ENCODE measurements at places on chromosomes 2 and 18. TPM values are rescaled to one million over a fixed set of nuclear protein-coding genes. Genes with fewer than 3 reads are reported as not detected.
A peak's percentile ranks its signal among the peaks of the same experiment; 100 is the strongest.

DNA sequence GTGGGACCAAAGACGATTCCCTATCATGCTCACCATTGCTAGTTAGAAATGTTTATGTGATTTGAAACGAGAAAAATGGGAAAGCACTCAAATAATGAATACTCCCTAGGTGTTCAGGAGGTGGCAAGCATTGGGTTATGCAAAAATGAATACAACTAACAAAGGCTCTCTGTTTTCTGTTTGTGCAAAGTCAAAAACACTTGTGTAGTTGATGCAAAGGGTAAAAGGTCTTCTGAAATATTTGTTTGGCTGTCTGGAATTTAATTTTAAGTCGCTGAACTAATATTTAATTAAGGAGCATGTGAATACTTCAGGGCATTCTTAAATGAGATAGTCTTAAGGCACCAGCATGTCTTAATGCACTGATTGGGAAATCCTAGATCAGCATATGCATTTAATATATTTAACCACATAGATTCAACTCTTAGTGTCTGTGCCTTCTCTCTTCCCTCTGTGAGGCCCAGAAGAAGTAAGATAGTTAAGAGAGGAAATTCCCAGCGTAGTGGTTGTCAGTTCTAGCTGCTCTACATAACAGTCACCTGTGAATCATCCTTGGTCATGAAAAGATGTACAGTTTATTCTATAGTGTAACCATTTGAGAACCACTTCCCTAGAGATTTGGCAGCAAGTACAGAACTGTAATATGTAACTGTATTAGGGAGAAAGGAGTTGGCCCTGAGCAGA is 111.9 kb downstream of the EPC2 start:
- no peak overlapping the region for H3K27ac ChIP-seq
- H3K4me3 ChIP-seq = no peak overlapping the region
- H3K4me1 ChIP-seq = no peaks in the 10 kb centered on the region
- no peak for DNase-seq

DNA sequence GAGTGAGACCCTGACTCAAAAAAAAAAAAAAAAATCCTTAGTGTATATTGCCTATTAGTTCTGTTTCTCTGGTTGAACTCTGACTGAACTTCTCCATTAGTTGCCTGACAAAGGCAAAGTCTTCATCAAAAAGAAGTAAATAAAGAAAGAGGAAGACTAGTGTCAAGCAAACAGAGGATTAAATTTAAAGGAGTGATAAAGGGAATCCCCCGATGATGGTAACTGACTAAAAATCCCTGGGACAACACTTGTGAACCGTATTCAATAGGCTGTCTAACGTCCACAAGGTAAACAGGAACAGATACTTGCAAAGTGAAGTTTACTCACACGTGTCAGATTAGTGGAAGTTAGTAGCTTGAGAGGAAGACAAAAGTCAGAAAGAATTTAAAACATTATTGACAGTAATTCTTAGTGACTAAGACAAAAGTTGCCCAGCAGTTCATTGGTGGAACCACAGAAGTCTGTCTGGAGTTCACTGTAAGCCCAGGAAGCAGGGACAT is 26.2 kb upstream of the SPOPL start:
- no peak overlapping the region for H3K4me3 ChIP-seq
- H3K4me1 ChIP-seq = peaks cover 9% of the 10 kb centered on the region
- DNase-seq = no peak
- no peaks in the 10 kb centered on the region for H3K27me3 ChIP-seq

- no peaks in the 10 kb centered on the region for H3K36me3 ChIP-seq
- no peak overlapping the region for H3K4me3 ChIP-seq
- no peaks in the 10 kb centered on the region for H3K27me3 ChIP-seq
- H3K27ac ChIP-seq = no peak overlapping the region
Measured at GRCh38 chr2:145623136-145623535, 1103.2 kb upstream of the ZEB2 start.

AGPS gene
- total RNA-seq = 52.1 TPM

GRHL1 gene
- 37.4 TPM for total RNA-seq

GRCh38 chr2:199862788-199863187 is 11.8 kb upstream of the FTCDNL1 start:
- no peaks in the 10 kb centered on the region for H3K36me3 ChIP-seq
- no peak for DNase-seq
- H3K4me3 ChIP-seq = no peak overlapping the region

- no peaks in the 10 kb centered on the region for H3K4me1 ChIP-seq
- H3K27me3 ChIP-seq = peaks cover 16% of the 10 kb centered on the region
- no peak overlapping the region for H3K4me3 ChIP-seq
Measured at GRCh38 chr2:84495539-84496146, 20.7 kb upstream of the DNAH6 start.

MGAT4A gene
- 60.0 TPM for total RNA-seq

IL1B gene
- total RNA-seq = 0.76 TPM

DNA sequence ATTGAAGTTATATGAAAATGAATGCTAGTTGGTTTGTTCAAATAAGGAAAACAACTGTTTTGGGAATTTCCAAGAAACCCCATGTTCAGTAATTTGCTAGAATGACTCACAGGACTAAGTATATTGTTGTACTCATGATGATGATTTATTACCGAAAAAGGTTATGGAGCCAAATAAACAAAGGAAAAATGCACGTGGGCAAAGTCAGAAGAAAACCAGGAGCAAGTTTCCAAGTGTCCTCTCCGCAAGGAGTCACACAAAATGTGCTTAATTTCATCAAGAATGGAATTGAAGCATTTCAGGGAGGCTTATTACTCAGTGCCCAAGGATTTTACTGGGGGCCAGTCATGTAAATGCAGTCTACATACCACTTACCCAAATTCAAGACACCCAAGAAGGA is 1652.4 kb upstream of the TMEFF2 start:
- H3K4me3 ChIP-seq = no peak overlapping the region
- H3K27ac ChIP-seq = no peak overlapping the region
- H3K36me3 ChIP-seq = no peaks in the 10 kb centered on the region
- H3K27me3 ChIP-seq = no peaks in the 10 kb centered on the region

GRCh38 chr2:203599509-203599908 is 64.4 kb upstream of the RAPH1 start:
- no peaks in the 10 kb centered on the region for H3K27me3 ChIP-seq
- DNase-seq = no peak
- H3K27ac ChIP-seq = no peak overlapping the region
- no peaks in the 10 kb centered on the region for H3K36me3 ChIP-seq
- peaks cover 21% of the 10 kb centered on the region for H3K4me1 ChIP-seq

- peak overlapping the region; percentile 59 for H3K27ac ChIP-seq
- peaks cover 84% of the 10 kb centered on the region for H3K27me3 ChIP-seq
- H3K36me3 ChIP-seq = peaks cover 3% of the 10 kb centered on the region
- H3K4me1 ChIP-seq = peaks cover 28% of the 10 kb centered on the region
Measured at GRCh38 chr2:104854498-104855220, 744 bp downstream of the POU3F3 start.

DNA sequence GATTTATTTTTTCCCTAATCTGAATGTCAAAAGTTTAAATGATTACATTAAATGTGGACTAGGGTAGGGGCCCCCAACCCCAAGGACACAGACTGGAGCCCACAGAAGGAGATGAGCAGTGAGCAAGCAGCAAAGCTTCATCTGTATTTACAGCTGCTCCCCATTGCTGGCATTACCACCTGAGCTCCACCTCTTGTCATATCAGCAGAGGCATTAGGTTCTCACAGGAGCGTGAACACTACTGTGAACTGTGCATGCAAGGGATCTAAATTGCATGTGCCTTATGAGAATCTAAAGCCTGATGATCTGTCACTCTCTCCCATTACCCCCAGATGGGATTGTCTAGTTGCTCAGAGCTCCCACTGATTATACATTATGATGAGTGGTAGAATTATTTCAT is 3.8 kb downstream of the MOB1A start:
- no peak overlapping the region for H3K27ac ChIP-seq
- H3K27me3 ChIP-seq = no peaks in the 10 kb centered on the region
- H3K36me3 ChIP-seq = peaks cover 28% of the 10 kb centered on the region
- no peak for DNase-seq

GRCh38 chr18:22034276-22034675 is 135.1 kb upstream of the GATA6 start:
- DNase-seq = no peak
- H3K4me1 ChIP-seq = peaks cover 10% of the 10 kb centered on the region
- H3K36me3 ChIP-seq = no peaks in the 10 kb centered on the region
- H3K4me3 ChIP-seq = no peak overlapping the region
- no peak overlapping the region for H3K27ac ChIP-seq
- no peaks in the 10 kb centered on the region for H3K27me3 ChIP-seq

- H3K4me3 ChIP-seq = no peak overlapping the region
- H3K27me3 ChIP-seq = peaks cover 2% of the 10 kb centered on the region
- H3K27ac ChIP-seq = no peak overlapping the region
- H3K4me1 ChIP-seq = peaks cover 16% of the 10 kb centered on the region
- no peaks in the 10 kb centered on the region for H3K36me3 ChIP-seq
- no peak for DNase-seq
Measured at GRCh38 chr2:2901384-2902345, 476.0 kb downstream of the EIPR1 start.

- H3K27ac ChIP-seq = no peak overlapping the region
- H3K36me3 ChIP-seq = no peaks in the 10 kb centered on the region
- no peak for DNase-seq
- H3K27me3 ChIP-seq = no peaks in the 10 kb centered on the region
- no peaks in the 10 kb centered on the region for H3K4me1 ChIP-seq
Measured at GRCh38 chr2:200288670-200289429, 17.6 kb upstream of the SPATS2L start.

GPAT2 gene
- total RNA-seq = 0.39 TPM

CDH2 gene
- 38.2 TPM for total RNA-seq
